BJ (cell line): ENCODE measurements at places on chromosomes 7 and 10. TPM values are rescaled to one million over a fixed set of nuclear protein-coding genes. Genes with fewer than 3 reads are reported as not detected.

- DNase-seq: no peak
Observed at GRCh38 chr10:105857268-105858264, 1216.5 kb downstream of the SORCS3 start.

DNA sequence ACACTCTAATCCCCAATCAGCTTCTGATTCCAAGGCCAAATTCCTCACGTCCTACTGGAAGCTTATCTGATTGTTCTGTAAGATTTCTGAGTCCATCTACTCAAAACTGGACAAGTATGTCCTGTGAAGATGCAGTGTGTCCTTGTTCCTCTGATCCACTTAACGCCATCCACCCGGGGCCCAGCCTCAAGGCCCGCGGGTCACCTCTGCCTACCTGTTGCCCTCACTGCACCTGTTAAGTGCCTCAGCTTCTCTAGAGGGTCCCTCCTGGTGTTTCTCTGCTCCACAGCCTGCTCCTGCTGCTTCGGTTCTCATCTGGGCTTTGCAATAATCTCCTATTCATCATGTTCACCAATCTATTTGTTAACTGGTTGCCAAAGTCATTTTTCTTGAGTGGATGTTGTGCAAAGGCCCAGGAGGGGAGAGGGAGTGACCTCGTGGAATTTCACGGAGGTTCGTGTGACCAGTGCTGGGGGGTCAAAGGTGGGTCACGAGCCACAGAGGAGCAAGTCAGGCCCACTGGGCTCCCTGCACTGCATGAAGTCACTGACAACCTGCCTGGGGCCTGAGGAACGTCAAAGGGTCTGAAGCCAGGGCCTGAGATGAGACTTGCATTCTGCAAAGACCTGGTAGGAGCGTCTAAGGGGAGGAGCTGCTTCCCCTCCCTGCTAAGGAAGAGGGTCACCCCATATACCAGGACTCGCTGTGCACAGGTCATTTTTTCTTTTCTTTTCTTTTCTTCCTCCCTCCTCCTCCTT lies 338.1 kb downstream of the WDR37 start:
- no peak for DNase-seq

- DNase-seq: no peak
Observed at GRCh38 chr10:67934336-67934735, 49.9 kb downstream of the SIRT1 start.

DNA sequence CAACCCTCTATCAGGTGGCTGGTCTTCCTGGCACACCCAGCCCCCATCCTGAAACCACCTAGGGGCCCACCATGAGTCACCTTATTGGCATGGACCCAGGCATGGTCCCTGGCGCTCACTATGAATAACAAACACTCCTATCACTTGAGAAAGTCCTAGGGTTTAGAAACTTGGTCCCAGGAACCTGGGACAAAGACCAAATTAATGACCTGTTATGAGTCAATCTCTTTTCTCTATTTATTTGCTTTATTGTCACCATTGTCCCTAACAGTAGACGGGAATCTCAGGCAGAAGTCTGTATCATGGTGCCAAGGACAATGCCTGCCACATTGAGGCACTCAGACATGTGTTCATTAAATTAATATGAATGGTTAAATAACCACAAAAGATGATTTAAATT lies 599.6 kb upstream of the C7orf33 start:
- DNase-seq: no peak

- DNase-seq: no peak
Observed at GRCh38 chr10:70479626-70480238, 1.2 kb downstream of the PALD1 start.

- no peak for DNase-seq
Observed at GRCh38 chr10:48900371-48900801, 39.3 kb downstream of the LRRC18 start.

GRCh38 chr10:28480628-28480965 lies 52.3 kb upstream of the WAC start:
- DNase-seq: no peak

GRCh38 chr10:107616463-107617410 lies 452.2 kb upstream of the SORCS1 start:
- peak; percentile 7 for DNase-seq

GRCh38 chr7:157905651-157906461 lies 569.1 kb downstream of the DNAJB6 start:
- no peak for DNase-seq

- DNase-seq: no peak
Observed at GRCh38 chr10:7819121-7819460, 786 bp downstream of the TAF3 start.

DNA sequence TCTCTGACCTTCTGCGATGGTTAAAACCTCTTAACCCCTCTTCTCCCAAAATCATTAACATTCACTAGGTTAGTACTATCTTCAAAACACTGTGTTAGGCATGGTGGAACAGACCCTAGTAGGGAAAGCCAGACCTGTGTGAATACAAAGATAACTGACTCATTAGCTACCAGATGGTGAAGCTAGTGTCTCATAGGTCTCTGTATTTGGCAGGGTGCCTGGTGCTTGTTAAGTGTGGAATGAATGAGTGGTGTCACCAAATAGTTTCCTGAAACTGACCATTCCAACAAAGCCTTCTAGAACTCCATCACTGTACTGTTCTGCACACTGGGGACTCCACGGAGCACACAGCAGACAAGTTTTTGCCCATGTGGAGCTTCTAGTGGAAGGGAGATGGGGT lies 27.7 kb upstream of the TM9SF3 start:
- peak; percentile 63 for DNase-seq

DNA sequence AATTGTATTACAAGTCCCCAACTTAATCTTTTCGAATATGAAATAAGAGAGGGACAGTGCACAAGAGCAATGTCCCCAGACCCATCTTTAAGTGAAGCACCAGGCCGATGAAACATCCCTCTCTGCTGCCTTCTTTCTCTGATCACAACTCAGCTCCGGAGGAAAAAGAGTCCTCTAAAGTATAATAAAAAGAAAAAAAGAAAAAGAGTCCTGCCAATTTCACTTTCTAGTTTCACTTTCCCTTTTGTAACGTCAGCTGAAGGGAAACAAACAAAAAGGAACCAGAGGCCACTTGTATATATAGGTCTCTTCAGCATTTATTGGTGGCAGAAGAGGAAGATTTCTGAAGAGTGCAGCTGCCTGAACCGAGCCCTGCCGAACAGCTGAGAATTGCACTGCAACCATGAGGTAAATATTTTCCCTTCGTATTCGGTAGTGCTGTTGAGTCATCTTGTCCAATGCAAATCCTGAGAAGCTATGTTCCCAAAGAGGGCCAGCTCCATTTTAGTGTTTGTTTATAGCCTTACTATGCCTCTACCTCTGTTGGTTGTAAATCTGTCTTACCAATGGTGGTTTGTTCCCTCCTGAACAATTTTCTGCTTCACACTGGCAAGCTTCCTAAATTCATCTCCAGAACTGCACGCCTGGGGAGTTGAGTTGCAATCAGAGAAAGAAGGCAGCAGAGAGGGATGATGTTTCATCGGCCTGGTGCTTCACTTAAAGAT lies at the start of gene IFIT2:
Gene IFIT2, plus strand, starts transcription at position 326 of the 725 bp plus-strand sequence. Its CDS starts 78 bp downstream, at position 404.
- DNase-seq: peak; percentile 64

DNA sequence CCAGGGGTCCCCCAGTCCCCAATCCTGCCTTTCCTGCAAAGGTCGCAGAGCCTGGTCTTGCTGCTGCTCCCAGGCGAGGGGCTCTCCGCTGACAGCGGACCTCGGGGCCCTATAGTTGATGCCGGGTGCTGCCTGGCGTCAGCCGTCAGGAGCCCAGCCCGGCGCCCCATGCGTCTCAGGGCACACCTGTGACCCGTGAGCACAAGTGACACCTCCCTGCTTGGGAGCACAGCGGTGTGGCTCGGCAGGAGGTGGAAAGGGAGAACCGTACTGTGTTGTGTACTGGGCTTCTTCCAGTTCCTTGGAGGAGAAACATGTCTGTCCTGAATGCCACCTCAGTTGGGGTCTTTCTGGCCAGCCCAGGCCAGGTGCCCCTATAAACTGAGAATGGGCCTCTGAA lies 56.7 kb downstream of the LHPP start:
- DNase-seq: no peak

GRCh38 chr7:127967281-127967680 lies 64.0 kb downstream of the LRRC4 start:
- no peak for DNase-seq

DNA sequence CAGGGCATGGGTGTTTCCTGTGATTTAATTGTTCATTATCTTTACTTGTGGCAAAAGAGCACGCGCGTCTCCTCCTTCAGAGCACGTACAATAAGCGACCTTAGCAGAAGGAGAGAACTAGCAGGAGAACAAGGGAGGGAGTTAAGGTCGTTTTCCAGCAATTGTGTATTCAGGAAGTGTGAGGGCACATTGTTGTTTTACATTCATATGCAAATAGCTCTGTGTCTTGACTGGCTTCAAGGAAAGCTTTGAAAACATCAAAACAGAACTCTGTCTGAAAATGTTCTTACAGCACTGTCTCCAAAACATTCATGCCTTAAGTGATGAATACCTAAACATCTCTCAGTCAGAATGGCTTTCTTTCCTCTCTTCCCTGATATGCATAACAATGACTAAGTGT lies 499.1 kb downstream of the ACTR3B start:
- no peak for DNase-seq

- DNase-seq: no peak
Observed at GRCh38 chr10:104076743-104077160, 8.9 kb downstream of the COL17A1 start.

GRCh38 chr10:7908541-7909210 lies 90.4 kb downstream of the TAF3 start:
- DNase-seq: no peak

DNA sequence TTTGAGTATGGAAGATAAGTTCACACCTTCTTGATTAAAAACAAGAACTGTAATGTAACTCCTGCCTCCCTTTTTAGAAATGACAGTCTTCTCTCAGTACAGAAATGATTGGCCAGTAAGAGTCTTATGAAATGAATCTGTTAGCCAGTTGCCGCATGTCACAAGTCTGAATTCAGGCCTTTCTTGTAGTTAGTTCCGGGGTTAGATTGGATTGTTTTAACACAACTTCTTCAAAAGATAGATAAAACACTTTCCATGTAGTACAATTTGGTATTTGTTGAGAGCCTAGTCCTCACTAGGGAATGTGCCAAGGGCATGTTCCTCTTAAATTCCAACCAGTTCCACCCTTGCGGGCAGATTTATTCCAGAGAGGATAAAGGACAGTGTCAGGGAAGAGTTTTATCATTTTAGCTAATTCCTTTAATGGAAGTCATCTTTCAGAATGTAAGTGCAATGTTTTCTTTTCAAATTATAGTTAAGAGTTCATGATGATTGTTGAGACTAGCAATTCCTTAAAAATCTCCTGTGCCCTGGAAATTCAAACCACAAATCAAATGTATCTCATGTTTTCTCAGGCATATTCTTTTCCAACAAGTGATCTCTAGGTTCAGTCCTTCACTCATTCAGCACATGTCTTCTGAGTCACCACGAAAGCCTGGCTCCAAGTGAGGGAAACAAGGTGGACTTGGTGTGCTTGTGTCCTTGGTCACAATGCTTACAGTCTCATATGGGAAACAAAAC lies 4.1 kb downstream of the FHIP2A start:
- peak; percentile 97 for DNase-seq

DNA sequence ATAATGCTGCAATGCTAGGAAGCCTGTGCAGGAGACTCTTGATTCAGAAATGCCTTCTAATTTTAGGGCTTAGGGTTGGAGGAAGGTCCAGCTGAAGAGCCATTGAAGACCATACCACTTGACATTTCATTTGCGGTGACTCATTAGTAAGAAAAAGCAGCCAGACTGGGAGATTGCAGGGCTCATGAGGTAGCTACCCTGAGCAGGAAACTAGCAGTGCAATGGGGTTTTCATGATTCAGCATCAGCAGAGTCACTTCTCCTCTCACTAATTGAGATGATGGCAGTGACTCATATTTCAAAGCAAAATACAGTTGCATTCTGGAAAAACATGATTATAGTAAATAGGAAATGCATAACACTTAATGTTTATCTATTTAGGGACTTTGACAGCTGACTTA lies 434.1 kb downstream of the DNAJB9 start:
- DNase-seq: no peak

DNA sequence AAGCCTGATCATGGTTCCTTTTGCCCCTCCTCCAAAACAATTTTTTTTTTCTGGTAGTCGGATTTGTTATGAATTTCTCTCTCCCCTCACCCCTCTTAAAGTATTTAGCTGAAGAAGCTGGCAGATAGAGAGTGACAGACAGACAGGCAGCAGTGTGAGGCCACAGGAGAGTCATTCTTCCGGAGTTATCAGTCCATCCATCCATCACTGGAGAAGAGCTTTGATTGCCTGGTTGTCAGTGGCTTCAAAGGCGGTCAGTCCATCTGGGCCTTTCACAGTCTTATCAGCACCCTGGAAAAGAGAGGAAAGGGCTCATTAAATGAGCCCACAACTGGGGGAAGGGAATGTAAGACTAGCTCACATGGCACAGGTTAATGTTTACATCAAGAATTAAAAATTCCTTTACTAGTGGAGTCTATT lies 47.4 kb downstream of the MTPN start:
- DNase-seq: no peak

GRCh38 chr7:78912781-78913180 lies 540.7 kb downstream of the MAGI2 start:
- no peak for DNase-seq

- DNase-seq: no peak
Observed at GRCh38 chr10:9339716-9340115, 1285.2 kb downstream of the GATA3 start.

DNA sequence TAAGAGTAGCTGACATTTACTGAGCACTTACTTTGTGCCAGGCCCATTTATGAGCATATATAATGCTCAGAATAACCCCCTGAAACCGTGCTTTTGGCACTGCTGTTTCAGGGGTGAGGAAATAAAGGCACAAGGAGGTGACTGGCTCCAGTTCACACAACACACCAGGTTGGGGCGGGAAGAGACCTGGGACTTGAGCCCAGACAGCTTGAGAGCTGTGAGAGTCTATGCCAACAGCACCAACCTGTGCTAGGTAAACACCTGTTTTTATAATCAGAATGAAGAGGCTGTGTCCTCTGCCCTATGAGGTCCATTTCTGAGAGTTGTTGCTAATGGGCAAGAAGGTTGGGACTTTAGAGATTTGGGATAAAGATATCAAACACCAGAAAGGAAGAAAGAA lies 8.8 kb upstream of the AZGP1 start:
- no peak for DNase-seq

- peak; percentile 26 for DNase-seq
Observed at GRCh38 chr7:143434660-143435059, 8.6 kb upstream of the TAS2R60 start.

GRCh38 chr10:53690524-53691240 lies 918.1 kb upstream of the MBL2 start:
- DNase-seq: no peak

SLC18A3 gene
- polyA plus RNA-seq: not detected in 2 replicates

AKR1C3 gene
- 0.26 and 0.43 TPM in 2 replicates for polyA plus RNA-seq

CRPPA gene
- polyA plus RNA-seq: 0.39 and 0.78 TPM in 2 replicates

CALHM3 gene
- 0.09 TPM in 1 of 2 replicates, not detected in the other for polyA plus RNA-seq

CYP2C9 gene
- not detected in 2 replicates for polyA plus RNA-seq

C10orf67 gene
- polyA plus RNA-seq: 0.10 and 0.15 TPM in 2 replicates

OR2A7 gene
- 0.53 and 0.86 TPM in 2 replicates for polyA plus RNA-seq

SSMEM1 gene
- polyA plus RNA-seq: 0.06 TPM in 1 of 2 replicates, not detected in the other

BCAP29 gene
- polyA plus RNA-seq: 20.3 and 57.3 TPM in 2 replicates

STEAP1B gene
- 1.4 and 4.3 TPM in 2 replicates for polyA plus RNA-seq
